Glutamatergic neuron (in vitro differentiated cells): ENCODE measurements at places on chromosomes 3 and 15.

DNA sequence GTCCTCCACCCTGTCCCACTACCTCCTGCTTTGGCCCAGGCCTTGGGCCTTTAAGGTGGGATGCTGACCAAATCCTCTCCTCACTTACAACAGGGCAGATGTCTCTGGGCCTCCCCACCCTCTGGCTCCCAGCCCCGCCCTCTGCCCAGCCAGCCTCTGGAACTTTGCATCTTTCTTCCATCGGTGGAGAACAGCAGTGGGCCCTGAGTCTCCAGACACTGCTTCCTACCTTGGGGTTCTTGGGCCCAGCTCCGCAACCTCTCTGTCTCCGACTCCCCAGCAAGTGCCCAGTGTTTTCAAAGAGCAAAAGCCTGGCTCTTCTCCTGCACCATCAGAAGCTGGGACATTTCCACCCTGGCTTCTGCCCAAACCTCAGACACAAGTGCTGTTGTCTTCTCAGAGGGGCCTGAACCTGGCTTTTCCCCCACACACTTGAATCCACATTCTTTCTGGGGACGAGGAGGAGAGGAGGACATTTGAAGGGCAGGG, 33.1 kb downstream of the MRAS start:
- DNase-seq = no peak

DNA sequence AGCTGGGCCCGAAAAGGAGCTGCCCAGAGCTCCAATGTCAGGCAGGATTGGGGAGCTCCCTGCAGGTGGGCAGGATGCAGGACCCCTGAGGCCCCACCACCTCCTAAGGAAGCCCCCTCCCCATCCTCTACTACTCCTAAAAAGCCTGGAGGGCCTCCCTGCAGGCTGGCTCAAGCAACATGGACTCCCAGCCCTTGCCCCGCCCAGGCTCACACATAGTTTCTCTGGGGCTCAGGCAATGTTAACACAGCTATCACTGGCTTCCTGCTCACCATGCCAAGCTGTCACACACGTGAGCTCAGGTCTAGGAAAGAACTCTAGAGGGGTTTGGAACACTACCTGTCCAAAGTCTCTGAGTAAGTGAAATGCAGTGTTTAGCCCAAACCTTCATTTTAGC, 65.4 kb upstream of the ZNF148 start:
- no peak for DNase-seq

- DNase-seq = no peak
These were observed 33.3 kb upstream of the SACM1L start for GRCh38 chr3:45655906-45656305.

GRCh38 chr3:142366434-142366833, 81.4 kb downstream of the XRN1 start:
- no peak for DNase-seq

DNA sequence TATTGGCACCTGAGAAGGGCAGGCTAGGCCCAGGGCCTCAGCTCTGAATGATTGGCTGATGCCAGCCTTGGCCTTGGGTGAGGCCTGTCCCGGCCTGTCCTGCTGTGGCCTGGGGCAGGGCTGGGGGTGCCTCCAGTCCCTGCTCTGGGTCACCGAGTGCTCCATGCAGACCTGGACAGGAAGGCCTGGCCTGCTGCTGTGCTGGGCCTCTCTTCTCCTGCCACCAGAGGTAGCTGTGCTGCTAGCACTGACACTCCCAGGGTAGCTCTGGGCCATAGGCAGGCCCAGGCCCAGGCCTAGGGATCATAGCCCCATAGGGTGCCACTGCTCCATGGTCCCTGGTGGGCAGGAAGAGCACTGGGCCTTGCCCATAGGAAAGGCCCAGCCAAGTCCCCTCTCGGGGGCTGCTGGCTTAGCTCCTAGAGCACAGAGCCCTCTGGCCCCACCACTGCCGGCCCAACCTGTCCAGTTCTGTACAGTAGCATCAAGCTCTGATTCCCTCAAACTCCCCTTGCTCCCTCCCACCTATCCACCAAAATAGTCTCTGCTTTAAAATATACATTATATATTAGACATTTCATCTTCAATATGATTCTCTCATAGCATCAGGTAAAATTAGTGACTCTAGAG, 18.2 kb downstream of the ABTB1 start:
- DNase-seq = peak; percentile 68

DNA sequence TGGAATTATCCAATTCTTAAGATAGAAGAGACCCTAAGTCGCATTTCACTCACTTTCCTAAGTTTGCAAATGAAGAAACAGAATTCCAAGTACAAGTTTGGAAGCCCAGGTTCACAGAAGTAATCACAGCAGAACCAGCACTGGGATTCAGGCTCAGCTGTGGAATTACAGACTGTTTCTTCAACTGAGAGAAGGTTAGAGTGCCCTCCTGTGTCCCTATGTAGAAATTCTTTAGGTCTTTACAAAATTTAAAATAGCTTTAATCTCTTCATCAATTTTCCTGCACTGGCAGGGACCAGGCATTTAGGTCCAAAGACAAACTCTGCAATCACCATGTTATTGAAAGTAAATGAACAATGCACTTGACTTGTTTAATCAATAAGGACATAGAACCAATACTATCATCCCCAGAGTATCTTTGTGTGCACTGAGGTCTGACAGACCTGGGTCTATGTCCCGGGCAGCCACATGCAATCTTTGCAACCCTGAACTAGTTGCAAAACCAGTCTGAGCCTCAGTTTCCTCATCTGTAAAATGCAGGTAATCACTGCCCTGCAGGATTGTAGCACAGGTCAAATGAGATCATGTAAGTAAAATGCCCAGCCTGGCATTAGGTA, 96.3 kb upstream of the ZBED2 start:
- DNase-seq = no peak

DNA sequence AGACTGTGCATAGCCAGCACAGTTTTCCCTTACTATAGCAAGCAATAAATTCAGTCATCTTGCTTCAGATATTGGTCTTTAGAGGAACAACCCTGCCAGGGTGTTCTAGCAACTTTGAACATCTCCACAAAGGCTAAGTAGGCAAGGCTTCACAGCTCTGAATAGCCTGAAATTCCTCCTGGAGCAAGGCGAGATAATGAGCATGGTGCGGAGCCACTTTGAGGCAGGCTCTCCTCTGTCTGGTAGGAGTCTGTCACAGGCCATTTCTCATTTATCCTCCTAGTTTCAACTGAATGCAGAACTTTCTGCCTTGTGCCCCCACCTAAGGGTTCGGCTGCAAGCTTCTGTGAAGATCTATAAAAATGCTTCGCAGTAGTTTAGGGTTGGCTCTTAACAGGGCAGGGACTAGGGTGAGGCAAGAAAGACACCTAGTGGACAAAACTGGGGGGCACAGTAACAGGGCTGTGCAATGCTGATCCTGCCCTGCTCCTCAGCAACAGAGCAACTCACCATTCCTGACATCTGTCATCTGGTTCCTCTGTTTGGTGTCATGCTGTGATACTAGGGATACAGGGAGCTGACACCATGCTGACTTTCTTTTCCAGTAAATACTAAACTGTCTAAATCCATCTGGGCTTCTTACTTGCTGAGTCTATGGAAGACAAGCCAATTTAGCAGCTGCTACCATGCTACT, 16.6 kb upstream of the EHHADH start:
- DNase-seq = peak; percentile 61

GRCh38 chr3:115525731-115526130, 97.6 kb upstream of the GAP43 start:
- no peak for DNase-seq

GRCh38 chr3:120013481-120013880, 80.8 kb downstream of the GSK3B start:
- no peak for DNase-seq

DNA sequence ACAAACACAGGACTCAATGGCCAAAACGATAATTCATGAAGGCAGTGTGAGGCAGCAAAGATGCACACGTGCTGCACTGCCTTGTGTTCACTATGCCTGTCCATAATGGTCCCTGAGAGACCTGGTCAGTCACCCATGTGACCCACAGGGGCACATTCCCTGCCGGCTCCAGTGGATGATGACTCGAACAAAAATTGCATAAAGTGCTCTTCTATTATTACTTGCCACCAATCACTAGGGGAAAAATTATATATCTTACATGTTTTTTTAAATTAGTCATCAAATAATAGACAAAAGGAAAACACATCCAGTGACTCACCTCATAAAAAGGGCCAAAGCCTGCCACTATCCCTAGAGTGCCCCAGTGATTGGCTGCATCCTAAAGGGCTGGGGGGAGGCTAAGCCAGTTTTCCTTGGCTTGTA, 47.5 kb downstream of the UBP1 start:
- peak; percentile 35 for DNase-seq

- no peak for DNase-seq
These were observed 9.0 kb downstream of the HCLS1 start for GRCh38 chr3:121651684-121652083.

- no peak for DNase-seq
These were observed 18.9 kb downstream of the SLC6A11 start for GRCh38 chr3:10834951-10835350.

- DNase-seq = no peak
These were observed 158.5 kb downstream of the THRB start for GRCh38 chr3:24336101-24336500.

DNA sequence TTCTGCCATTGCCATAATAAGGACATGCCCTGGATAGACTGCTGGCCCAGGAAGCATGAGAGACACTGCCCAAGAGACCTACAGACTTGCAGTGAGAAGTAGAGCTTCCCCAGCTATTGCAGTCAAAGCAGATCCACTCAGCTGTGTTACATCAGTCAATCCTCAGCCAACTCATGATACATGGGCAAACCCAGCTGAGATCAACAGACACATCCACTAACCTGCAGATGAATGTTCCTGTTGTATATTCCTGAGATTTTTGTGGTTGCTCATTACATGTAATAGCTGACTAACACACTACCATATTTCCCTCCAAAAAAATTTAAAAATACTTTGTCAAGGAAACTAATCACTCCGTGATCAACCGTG, 68.6 kb downstream of the DCLK3 start:
- DNase-seq = no peak

DNA sequence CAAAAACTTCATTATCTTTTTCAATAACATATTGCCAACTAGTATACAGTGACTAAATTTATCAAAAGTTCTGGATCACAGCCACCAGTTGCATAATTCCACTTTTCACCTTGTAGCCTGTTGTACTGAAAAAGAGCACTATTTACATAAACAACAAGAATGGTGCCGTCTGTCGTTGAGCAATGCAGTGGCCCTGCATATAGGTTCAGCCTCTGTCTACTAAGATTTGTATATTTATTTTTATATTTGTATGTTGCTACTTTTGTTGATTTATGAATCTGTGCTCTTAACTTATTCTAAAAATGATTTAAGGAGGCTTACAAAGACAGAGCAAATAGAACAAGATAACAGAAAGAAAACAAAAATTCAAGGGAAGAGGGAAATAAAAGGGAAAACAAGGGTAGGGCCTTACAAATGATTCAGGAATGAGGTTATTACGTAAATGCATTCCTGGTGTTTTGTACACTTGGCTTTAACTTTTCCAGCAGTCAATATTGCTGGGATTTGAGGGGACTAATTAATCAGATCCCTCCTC, 257.6 kb upstream of the STT3B start:
- DNase-seq = no peak

GRCh38 chr15:69852916-69853315, 244.8 kb downstream of the TLE3 start:
- DNase-seq = no peak

GRCh38 chr3:140015741-140016140, 80.8 kb downstream of the CLSTN2 start:
- no peak for DNase-seq

DNA sequence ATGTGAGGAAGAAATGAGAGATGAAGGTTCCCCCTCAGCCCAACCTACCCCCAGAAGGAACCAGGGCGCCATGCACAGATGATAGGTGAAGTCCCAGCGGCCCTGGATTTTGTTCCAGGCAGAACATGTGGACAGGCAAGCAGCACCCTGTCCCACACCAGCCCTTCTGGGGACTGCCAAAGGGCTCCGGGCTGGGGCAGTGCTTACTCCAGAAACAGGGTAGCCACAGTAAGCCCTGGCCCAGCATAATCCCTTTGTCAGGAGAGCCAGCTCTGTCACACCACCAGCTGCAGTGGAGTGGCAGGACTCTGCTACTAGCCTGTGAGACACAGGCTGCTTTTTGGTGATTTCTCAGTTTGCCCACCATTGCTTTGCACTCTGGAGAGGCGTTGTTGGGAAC, 6.3 kb downstream of the FBXL22 start:
- DNase-seq = no peak

DNA sequence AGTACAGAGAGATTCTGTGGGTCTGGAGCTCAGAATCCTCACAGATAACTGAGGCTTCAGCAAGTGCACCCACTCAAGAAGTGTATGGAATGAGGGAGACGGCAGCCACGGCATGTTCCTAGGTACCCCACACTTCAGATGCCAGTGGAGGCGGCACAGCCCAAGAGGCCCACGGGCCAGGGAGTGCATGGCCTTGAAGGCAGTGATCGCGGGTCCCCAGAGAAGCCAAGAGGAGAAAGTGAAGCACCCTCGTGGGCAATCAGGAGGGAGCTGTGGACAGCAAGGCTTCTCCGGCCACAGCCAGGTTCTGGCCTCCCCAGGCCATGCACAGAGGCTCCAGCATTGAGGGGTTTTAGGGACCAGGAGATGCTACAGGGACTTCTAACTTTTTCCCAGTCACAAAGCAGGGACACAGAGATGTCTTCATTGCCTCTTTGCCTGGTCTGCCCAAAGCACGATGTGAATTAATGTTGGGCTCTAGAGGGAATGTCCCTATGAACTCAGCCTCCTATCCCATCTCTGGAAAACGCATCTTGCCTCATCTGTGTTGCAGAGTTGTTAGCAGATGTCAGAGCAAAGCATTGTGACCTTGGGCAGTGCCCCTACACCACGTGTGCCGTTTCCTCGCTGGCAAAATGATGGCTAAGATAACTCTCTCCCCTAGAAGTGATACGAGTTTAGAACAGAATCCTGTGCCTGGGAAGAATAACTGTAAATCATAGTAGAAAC, 2.6 kb upstream of the MAP6D1 start:
- DNase-seq = no peak

- no peak for DNase-seq
These were observed 4.4 kb downstream of the CAMKV start for GRCh38 chr3:49865198-49865784.

- peak; percentile 96 for DNase-seq
These were observed 19.4 kb upstream of the KIF23 start for GRCh38 chr15:69394556-69395282.

GRCh38 chr3:196559826-196560225, 8.5 kb downstream of the WDR53 start:
- no peak for DNase-seq

DNA sequence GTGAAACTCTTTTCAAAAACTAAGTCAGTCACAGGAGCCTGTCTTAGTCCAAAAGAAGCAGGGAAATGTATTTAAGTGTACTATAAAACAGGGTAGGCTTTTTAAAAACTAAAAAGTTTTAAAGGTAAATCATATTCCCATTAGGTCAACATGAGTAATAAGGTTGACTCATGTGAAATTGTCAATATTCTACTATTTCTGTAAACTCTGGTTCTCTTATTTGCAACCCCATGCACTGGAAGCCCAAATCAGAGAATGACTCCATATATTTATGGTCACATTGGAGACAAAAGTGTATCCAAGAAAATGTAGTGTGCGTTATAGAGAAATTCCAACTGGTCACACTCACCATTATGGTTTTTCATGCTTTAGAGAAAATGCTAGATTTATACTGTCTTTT, 600.3 kb upstream of the TGFBR2 start:
- no peak for DNase-seq

- no peak for DNase-seq
These were observed 4.3 kb downstream of the EPHB1 start for GRCh38 chr3:134799393-134799792.

- DNase-seq = no peak
These were observed 66.4 kb upstream of the GOLIM4 start for GRCh38 chr3:168162172-168162571.
